NCI-H1436 treated with DMSO at 0.1 percent for 48 hours (cell line): ENCODE measurements at places on chromosomes 3 and 15.

DNA sequence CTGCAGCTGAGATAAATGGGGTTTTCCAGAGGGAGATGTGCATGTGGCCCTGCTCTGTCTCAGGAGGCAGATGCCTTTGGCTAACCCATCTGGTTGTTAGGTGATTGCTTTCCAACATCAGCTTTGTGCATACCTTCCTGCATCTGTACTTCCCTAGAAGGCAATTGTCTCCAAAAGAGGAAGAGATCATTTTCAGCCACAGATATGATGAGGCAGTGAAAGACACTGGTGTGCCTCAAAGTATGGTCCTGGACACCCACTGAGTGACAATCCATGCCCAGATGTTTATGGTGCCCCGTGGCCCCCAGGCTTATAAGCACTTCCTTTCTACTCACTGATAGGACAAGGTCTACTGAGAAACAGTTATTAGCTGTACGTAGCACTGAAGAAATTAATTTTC lies 117.5 kb upstream of the NR2F2 start:
- no peak for DNase-seq

GRCh38 chr15:60757831-60758570 lies 279.1 kb upstream of the ICE2 start:
- DNase-seq: no peak

DNA sequence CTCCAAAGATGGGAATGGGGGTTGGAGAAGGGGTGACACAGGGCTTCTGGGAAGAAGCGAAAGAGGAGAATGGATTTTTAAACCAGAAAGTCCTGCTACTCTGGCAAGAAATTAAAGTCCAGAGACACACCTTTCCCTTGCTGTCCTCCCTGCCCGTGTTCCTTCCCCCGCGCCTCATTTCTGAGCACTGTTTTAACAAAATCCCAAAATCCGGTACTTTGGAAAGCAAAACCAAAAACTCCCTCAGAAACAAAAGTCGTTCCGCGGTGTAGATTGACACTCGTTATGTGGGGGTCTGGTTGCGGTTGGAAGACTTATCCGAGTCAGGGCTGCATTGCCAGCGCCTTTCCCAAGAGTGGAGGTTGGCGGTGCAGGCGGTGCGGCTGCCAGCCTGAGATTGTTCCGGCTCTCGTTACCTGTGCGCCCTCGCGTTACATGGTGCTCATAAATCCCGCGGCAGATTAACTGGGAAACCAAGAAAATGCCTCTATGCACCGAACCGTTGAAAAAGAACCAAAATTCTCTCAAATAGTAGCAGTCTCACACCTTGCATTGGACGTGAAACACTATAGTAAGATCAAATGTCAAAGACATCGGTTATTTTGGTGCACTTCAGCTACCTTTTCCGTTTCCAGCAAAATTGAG lies 217.7 kb downstream of the MEIS2 start:
- no peak for DNase-seq

- DNase-seq: no peak
Measured at GRCh38 chr15:67832897-67833709, 6.7 kb downstream of the RNU6-1 start.

GRCh38 chr3:190617185-190617584 lies 103.3 kb downstream of the IL1RAP start:
- DNase-seq: no peak

DNA sequence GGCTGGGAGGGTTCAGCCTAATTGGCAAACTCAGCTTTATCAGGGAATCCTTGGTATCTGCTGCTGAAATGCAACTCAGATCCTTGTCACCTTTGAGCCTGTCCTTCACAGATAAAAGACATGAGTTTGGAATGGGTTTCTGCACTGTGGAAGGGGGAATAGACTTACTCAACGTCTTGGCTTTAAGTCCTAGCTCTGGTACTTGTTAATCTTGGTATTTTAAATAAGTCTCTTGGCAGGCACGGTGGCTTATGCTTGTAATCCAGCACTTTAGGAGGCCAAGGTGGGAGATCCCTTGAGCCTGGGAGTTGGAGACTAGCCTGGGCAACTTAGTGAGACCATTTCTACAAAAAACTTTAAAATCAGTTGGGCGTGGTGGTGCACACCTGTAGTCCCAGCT lies 55.1 kb upstream of the ATOSA start:
- DNase-seq: no peak

GRCh38 chr3:24185738-24186384 lies 240.8 kb downstream of the NR1D2 start:
- no peak for DNase-seq

DNA sequence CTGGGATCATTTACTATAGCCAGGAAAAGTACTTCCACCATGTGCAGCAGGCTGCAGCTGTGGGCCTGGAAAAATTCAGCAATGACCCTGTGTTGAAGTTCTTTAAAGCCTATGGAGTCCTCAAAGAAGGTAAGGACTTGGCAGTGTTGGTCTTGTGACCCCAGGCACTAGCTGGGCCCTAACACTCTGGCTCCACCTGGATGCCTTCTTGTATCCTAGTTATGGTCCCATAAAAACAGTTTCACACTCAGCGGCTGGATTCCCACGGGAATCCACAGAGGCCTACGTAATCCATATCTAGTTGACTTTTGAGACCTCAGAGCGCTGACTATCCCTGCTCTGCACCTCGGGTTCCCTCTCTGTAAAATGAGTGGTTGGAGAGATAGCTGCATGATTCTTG lies 1.6 kb downstream of the TTC21A start:
- no peak for DNase-seq

GRCh38 chr15:80595396-80595795 lies 99.7 kb upstream of the ABHD17C start:
- DNase-seq: no peak

DNA sequence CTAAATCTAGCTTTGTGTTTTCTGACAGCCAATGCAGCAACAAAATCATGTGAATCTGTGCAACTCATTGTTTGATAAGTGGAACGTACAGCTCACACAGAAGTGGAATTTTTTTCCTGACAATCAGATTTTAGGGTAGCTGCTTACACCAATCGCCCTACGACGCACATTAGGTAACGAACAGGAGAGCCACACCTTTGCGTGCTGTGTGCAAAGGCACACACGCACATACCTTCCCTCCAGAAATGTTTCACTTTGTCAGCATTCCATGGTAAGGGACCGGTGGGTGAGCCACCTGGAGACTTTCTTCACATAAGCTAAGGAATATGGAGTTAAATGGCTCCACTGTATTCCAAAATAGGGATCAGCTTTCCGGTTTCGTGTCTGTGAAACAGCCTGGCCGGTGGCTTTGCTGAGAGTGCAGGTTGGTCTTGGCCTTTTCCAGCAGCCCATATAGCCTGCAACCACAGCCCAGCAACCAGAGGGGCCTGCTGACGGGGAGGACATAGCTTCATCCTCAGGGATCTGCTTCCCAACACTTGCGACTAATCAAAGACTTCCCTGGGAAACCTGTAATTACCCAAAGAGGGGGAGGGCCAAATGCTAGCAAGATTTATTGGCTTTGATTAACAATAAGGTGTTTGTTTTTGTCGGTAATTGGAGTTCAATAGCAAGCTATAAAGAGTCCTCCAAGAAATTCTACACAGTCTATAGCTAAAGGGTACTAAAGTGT lies 145.3 kb downstream of the ADAMTS17 start:
- no peak for DNase-seq

- no peak for DNase-seq
Measured at GRCh38 chr15:39598958-39599845, 18.3 kb downstream of the THBS1 start.

DNA sequence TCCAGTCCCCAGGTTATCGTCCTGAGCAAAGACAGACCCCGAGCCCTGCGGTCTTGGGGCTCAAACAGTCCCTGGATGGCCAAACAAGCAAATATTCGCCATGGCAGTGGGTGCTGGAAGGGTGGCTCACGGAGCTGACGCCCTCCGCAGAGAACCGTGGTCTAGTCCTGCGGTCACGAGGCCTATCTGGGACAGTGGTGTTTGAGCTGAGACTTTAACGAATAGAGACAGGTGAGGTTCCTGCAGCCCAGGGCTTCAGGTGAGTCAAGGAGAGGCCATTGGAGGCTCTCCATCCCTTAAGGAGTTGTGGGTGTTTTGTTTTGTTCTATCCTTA lies 399 bp upstream of the SUCLG2 start:
- no peak for DNase-seq

GRCh38 chr15:81362790-81363189 lies 11.2 kb downstream of the TMC3 start:
- DNase-seq: no peak

DNA sequence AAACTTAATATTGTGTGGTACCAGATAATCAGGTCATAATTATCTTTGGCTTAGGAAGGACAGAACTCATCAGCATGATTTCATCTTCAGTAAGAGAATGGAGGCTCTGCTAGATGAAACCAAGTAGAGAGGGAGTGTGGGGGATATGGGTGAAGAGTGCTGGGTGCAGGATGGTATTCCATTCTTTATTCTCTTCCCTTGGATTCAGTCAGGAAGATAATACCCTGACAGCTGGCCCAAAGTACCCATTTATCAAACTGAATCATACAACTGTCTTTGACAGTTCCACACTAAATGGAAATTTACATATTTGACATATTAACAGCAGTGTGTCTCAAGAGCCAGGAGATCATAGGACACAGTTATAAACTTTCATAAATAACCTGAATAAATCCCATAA lies 44.7 kb downstream of the GOLIM4 start:
- no peak for DNase-seq

DNA sequence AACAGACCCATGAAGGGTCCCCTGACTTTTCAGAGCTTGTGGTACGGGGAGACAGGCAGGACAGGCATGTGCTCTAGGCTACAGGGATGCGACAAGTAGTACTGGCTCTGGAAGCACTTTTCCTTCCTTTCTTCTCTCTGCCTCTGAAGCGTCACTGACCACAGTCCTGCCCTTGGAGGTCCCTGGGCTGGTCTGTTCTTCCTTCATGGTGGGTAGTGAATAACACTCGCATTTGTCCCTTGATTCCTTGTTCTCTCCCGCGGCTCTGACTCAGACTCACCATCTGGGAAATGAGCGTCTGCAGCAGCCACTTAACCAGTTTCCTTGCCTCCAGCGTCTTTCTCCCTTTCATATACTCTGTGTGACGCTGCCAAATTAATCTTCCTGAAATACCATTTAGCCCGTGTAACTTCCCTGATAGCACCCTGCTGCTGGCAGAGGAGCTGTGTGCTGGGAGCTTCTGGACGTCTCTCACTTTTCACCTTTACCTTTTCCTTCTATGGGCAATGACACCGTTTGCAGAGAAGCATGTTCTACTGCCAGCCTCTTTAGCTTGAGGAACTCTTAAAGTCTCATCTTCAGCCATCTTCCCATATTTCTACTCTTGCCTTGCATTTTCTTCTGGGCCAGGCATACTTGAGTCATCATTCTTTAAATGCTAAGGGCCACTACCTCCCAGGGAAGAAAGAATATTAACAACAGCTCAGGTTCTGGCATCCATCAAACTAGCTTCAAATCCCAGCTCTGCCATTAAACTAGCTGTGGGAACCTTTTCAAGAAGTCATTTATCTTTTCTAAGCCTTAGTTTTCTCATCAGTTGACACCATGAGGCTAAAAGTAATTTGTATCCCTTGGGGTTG lies 33.6 kb downstream of the TMEM45A start:
- no peak for DNase-seq

DNA sequence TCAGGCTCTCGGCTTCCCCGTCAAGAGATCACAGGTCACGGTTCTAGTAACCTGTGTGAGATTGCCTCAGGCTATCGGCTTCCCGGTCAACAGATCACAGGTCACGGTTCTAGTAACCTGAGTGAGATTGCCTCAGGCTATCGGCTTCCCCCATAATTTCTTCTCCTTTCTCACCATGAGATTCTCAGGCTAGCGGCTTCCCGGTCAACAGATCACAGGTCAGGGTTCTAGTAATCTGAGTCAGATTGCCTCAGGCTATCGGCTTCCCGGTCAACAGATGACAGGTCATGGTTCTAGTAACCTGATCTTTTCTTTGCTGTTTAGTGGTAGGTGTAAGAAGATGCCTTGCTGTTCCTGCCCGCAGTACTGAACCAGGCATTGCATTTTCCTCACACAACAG lies 418.2 kb upstream of the ZNF717 start:
- DNase-seq: no peak

DNA sequence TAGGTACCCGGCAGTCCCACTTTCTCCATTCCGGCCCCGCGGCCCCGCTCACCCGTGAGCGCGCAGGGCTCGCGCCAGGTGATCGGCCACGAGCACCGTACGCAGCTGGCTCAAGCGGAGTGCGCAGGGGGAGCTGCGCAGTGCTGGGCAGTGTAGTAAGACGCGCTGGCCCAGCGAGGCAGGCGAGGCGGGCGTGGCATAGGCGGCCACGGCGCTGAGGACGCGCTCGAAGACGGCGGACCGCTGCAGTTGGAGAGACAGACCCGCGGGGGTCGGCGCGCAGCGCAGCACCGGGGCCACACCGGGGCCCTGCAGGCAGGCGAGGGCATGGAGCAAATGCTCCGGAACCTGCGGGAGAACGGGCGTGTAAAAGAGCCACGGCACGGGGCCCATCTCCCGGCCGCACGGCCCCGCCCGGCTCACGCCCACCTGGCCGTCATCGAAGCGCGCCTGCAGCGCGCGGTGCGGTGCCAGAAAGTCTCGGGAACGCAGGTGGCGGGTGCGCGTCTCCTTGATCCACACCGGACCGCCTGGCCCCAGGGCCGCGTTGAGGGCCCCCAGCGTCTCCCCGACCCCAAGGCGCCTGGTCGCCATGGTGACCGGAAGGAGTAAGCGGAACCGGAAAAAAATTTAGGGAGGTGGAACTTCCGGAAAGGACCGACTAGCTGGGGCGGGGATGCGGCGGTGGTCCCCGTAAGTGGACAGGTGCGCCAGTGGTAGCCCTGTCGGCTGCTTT lies at the start of gene DALRD3:
Gene DALRD3, minus strand, starts transcription at position 610 of the 736 bp plus-strand sequence. Its CDS starts 16 bp downstream, at position 594.
- DNase-seq: no peak

GRCh38 chr3:122307976-122308375 lies 17.1 kb upstream of the CSTA start:
- DNase-seq: no peak

GRCh38 chr3:115548611-115549010 lies 74.7 kb upstream of the GAP43 start:
- no peak for DNase-seq

DNA sequence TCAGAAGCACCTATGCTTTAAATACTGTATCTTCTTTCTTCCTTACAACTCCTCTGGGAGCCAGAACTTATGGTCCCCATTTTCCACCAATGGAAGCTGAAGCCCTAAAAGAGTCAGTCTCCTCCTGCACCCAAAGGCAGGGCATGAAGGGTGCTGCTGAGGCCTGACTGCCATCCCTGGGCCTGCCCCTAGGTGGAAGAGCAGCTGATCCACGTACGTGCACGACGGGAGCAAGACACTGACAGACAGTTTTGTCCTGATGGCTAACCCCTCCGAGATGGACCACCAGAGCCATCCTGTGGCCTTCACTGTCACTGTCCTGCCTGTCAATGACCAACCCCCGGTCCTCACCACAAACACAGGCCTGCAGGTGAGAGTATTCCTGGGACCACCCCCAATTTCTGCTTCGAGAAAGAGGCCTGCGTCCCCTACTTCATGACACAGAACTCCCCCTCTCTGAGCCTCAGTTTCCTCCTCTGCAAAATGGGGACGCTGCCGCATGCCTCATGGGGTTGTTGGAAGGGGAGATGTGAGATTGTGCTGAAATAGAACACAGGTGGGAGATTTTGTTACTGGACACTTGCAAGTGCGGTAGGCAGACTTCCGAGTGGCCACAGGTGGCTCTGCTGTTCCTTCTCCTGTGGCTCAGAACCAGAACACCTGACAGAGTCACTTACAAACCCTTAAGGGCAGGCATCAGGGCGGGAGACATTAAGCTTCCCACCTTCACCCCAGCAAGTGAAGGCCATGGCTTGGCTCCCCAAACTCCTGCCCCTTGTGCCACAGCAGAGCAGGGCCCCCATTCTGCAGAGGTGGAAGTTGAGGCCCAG lies 175.4 kb downstream of the TBC1D2B start:
- no peak for DNase-seq

- no peak for DNase-seq
Measured at GRCh38 chr15:42007386-42007785, 13.5 kb downstream of the PLA2G4E start.
